Esophagus squamous epithelium (tissue), 5 donors: ENCODE measurements at places on chromosomes 3 and 15.
A peak's percentile ranks its signal among the peaks of the same experiment; 100 is the strongest.

GRCh38 chr3:72576563-72576962 lies 271.7 kb downstream of the SHQ1 start:
- DNase-seq = no peak

- no peak for DNase-seq
Measured at GRCh38 chr3:44330444-44330843, 8.1 kb upstream of the TCAIM start.

DNA sequence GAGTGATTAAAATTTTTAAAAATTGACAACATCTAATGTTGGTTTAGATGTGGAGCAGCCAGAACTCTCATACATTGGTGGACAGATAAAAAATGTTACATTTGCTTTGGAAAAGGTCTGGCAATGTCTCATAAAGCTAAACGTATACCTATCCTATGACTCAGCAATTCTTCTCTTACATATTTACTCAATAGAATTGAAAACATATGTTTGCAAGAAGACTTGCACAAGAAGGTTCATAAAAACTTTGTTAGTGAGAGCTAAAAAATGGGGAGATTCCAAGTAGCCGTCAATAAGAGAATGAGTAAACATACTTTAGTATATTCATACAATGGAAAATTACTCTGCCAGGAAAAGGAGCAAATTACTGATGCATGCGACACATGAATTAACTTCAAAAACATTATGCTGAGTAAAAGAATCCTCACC lies 30.0 kb downstream of the MASP1 start:
- no peak for DNase-seq

DNA sequence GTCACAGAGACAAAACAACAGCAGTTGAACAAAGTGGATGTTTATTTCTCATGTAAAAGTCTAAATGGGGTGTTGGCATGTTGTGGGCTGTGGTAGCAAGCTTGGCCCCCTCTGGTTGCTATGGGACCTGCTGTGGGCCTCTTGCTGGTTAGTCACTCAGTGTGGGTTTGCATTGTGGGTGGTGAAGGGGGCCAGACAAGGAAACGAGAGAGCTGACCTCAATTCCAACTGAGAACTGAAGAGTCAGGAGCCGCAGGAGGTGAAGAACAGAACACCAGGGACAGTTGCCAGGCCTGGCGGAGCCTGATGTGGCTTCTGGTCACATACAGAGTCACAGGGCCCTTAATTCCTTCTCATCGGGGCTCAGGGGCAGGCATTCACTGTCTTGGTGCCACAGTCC lies 1.9 kb upstream of the ADPGK start:
- no peak for DNase-seq

DNA sequence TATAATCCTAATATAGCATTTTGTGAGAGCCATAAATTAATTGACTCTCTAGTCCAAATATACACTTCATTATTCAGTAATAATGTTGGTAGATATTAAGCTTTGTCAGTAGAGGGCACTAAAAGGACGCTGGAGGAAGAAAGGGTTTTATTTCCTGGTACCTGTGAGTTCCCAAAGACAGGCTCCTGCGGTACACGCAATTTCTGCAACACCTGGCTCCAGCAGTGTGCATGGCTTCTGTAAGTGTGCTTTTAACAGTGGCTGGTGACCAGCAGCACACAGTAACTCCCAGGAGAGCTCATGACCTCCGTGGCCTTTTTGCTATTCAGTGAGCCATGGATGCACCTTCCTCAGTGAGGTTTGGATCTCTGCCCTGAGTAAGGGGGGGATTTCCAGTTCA lies 338.3 kb upstream of the ZNF385D start:
- DNase-seq = no peak

- no peak for DNase-seq
Measured at GRCh38 chr3:110261141-110261540, 810.5 kb upstream of the NECTIN3 start.

DNA sequence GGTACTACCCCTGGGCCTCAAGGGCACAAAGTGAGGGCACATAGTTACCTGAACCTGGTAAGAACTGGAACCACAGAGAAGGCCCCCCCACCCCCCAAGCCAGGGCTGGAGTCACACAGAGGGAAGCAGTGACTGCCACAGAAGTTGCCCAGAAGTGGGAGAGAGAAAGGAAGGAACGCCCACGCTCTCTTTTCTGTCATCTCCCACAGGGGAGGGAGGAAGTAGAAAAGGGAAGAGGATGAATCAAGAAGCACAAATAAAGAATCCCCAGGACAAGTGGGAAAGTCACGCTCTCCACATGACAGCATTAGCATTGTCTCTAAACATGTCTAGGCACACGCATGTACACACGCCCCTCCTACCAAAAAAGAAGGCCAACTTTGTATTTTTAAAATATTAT lies 114.7 kb upstream of the FRMD4B start:
- DNase-seq = no peak

GRCh38 chr3:44571024-44571423 lies 13.7 kb upstream of the ZNF660 start:
- no peak for DNase-seq

- DNase-seq = no peak
Measured at GRCh38 chr3:53196575-53197407, 35.8 kb downstream of the PRKCD start.

DNA sequence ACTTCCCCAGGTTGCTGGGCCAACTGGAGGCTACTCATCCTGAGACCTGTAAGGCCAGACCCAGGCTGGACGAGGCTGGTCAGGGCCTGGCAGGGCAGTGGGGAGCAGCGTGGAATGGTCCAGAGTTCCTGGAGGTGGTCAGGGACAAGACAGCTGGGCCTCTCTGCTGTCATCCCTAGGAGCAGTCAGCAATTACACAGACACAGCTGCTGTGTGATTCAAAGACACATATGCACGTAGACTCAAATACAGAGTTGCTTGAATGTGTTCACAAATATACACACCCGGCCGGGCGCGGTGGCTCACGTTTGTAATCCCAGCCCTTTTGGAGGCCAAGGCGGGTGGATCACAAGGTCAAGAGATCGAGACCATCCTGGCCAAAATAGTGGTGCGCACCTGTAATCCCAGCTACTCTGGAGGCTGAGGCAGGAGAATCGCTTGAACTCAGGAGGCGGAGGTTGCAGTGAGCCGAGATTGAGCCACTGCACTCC lies 1.5 kb upstream of the CD276 start:
- DNase-seq = no peak

GRCh38 chr15:62187425-62187824 lies 22.3 kb upstream of the C2CD4B start:
- no peak for DNase-seq

GRCh38 chr3:168608926-168609325 lies 513.2 kb upstream of the GOLIM4 start:
- no peak for DNase-seq

DNA sequence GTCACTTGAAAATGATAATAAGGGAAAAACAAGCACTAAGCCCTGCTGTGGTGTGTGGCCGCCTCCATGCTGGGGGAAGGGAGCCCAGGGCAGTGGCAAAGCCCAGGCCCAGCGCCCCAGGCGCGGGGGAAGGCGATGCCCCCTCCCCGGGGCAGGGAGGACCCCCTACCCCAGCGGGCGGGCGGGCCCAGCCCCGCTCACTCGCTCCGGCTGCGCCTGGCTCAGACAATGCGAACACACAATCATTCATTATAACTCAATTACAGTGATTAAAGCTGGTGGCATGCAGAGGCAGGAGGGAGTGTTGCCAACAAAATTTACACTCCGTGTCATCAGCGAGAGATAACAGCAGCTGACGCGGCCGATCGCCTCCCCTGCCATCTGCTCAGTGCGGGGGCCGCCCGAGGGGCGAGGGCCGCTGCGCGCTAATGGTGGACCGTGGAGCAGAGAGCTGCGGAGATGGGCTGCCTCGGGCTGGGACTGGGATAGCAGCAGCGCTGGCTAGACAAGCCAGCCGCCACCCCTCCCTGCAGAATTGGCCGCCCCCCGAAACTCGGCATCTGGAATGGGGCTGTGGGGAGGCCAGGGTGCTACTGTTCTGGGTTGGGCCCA lies 64.1 kb downstream of the TLE3 start:
- no peak for DNase-seq

GRCh38 chr3:160793722-160794252 lies 37.8 kb downstream of the PPM1L start:
- no peak for DNase-seq

DNA sequence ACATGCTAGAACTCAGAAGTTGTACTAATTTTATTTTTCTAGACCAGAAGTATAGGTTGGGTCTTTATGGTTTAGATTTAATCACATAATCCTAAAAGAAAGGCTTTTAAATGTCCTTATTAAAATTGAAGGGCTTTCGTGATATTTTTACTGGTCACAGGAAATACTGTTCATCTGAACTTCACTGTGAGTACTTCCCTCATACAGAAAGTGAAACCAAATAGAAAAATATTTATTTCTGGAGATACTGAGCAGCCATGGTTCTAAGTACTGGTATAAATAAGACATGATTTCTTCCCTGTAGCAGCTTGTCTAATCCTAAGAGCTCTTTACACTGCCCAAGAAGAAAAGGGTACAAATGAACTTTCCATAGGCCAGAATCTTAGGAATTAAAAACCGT lies 2.0 kb downstream of the SNRK start:
- no peak for DNase-seq

GRCh38 chr3:179323197-179324110 lies 623 bp downstream of the ZNF639 start:
- DNase-seq = peak; percentile 9

GRCh38 chr15:42348083-42348482 lies 11.2 kb upstream of the CAPN3 start:
- DNase-seq = no peak

DNA sequence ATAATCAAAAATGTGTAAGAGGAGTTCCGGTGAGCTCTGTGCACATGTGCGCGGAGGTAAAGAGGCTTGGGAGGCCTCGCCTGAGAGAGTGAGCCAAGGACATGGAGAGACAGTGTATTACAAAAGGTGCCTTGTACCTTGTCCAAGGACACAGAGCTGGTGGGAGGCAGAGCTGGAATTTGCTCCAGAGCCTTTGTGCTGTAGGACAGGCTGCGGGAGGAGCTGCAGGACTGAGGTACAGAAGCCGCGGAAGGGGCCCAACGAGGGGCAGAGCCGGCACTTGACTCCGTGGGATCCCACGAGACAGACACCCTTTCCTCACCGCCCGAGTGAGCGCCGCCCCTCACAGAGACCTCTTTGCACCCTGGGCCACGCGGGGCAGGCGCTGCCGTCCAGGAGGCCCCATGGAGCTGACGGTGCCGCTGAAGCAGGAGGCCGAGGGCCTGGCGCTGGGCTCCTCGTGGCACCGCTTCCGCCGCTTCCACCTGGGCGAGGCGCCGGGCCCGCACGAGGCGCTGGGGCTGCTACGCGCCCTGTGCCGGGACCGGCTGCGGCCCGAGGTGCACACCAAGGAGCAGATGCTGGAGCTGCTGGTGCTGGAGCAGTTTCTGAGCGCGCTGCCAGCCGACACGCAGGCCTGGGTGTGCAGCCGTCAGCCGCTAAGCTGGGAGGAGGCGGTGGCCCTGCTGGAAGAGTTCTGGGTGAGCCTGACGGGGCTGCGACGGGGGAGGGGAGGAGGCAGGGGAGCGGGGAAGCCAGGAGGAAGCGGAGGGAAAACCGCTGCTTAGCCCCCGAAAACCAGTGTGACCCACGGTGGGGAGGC lies 68.7 kb downstream of the SLTM start:
- DNase-seq = no peak

DNA sequence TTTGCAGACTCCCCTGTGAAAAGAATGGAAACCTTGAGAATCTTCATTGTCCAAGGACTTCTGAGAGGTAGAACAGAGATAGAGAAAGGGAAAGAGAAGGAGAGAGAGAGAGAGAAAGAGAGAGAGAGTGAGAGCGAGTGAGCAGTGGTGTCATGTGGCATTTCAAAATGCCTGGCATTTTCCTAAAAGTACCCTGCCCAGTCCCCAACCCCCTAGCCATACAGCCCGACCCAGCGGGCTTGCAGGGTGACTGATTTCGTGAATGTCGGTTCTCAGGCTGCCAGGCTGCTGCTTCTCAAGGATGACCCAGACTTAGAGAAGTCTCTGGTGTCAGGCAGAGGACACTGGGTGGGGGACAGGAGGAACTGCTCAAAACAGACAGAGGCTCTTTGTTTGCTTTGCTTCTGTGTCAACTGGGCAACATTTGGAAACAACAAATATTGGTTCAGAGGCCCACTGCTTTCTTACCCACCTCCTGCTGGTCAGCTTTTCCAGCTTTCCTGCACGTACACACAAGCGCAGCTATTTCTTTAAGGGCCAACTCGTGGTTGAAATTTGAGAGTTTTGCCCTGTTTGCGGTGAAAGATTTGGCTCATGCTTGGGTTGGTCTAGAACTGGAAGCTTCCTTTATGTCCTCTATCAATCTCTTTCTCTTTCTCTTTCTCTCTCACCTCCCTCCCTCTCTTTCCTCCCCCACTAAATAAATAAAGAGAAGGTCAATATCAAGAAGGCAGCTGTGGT lies 3.7 kb upstream of the TF start:
- DNase-seq = no peak

DNA sequence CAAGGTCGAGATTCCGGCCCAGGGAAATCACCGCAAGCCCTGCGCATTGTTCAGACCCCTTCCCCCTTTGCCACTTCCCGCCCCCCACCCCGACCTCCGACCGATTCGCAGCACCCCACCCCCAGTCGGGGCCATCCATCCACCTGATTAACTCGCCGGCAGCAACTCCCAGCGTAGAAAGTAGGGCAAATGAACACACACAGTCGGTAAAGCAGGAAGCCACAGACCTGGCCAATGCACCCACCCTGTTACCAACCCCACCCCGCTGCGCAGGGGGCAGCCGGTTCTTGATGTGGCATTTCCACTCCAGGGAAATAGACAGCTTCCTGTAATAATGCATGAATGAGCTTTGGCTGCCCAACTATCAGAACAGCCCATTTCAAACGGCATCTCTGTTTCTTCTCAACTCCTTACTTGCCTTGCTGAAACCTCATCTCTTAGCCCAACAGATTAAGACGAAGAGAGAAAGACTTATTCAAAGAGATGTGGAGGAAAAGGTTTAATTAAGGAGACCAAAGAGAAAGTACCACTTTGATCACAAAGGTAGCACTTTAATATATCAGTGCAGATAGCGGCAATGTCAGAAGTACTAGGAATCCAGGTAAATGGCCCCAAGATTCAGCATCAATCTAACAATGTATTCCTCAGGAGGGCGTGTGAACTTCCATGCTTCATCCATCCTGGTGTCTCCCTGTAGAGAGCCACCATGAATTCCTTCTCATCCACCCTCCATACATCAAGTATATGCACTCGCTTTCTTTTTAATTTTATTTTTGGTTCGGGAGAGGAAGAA lies 1.9 kb downstream of the TNIK start:
- DNase-seq = no peak

GRCh38 chr3:51739110-51739509 lies 32.2 kb downstream of the GRM2 start:
- no peak for DNase-seq

GRCh38 chr3:42520336-42520735 lies 17.9 kb downstream of the VIPR1 start:
- DNase-seq = no peak

DNA sequence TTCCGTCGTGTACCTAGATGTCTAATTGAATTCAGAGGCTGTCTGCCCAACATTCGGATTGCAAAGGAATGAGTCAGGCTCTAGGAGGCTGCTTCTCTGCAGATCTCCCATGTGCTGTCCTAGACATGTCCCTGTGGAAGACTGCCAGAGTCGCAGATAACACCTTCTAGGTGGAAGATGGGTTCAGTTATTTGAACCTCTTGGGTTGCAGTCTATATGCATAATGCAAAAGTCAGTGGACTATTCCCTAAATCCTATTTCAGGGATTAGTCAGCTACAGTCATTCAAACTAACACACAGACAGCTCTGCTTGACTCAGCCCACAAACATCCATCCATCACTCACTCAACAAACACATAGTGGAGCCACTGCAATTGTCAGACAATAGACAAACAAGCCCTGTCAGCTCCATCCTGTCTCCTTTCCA lies 300.0 kb upstream of the CTNNB1 start:
- no peak for DNase-seq

- DNase-seq = peak; percentile 11
Measured at GRCh38 chr15:70486451-70487386, 276.6 kb downstream of the UACA start.

- DNase-seq = no peak
Measured at GRCh38 chr3:112372396-112372795, 39.4 kb downstream of the CD200 start.
